ENCODE measurements at places on chromosomes 4 and X.
A peak's percentile ranks its signal among the peaks of the same experiment; 100 is the strongest.

GRCh38 chr4:94419956-94420355 is 31.8 kb upstream of the PDLIM5 start:
- DNase-seq, result no peak

GRCh38 chrX:13123857-13124345 is 79.5 kb upstream of the FAM9C start:
- no peak for DNase-seq

DNA sequence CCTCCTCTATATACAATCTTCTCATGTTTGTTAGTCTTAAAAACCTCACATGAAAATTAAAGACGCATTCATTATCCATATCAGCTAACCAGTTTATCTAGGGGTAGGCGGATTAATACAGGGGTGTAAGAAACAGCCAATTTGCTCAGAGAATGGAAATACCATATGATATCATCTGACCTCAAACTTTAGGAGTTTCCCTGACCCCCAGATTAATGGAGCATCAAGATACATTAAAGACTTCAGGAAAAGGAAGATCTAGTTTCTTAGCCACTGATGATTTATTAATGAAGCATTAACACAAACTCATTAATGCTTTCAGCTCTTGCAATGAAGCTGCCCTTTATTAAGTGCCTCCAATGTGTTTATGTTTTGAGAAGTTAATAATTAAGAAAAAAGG is 67.5 kb downstream of the CAMK2D start:
- no peak for DNase-seq

- no peak for DNase-seq
Measured at GRCh38 chrX:47068214-47068613, 10.0 kb upstream of the RGN start.

DNA sequence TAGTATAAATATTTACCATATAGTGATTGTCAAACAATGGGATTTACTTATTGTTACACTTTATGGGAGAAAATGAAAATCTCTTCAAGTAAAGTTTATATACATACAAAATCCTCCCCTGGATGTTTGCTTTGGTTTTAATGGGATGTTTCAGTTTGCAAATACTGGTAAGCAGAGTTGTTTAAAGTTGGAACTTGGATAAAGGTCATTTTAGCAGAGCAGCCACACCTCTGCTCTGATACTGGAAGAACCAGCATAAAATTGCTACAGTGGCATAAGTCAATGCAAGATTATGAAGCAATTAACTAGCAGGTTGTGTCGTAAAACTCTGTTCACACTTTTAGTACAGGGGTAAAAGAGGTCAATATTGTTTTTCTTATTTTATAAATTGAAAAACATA is 101.2 kb downstream of the TRAPPC11 start:
- DNase-seq, result no peak

DNA sequence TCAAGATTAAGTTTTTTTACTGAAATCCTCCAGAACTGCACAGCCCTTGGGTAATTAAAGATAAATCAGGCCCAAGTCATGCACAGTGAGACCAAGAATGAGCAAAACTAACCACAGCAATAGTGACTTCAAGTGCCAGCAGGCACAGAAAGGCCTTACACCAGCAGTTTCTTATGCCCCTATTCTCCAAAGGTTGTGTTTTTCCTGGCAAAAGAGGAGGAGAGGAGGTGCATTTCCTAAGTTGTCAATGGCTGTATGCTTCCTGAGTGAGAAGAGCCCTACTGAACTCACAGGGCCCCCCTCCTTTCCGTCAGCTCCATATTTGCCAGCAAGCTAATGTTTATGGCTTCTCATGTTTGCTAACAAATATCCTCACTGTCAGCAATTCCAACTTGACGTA is 418.7 kb upstream of the INTU start:
- no peak for DNase-seq

GRCh38 chr4:168859888-168860694 is 150.0 kb downstream of the CBR4 start:
- DNase-seq, result no peak

- DNase-seq, result no peak
Measured at GRCh38 chrX:13428053-13428786, 108.4 kb upstream of the ATXN3L start.

GRCh38 chrX:2690856-2691542 is at the start of gene CD99:
Gene CD99, plus strand, starts transcription at chrX:2691295. Its CDS starts 66 bp downstream, at chrX:2691361.
- DNase-seq, result peak; percentile 41

DNA sequence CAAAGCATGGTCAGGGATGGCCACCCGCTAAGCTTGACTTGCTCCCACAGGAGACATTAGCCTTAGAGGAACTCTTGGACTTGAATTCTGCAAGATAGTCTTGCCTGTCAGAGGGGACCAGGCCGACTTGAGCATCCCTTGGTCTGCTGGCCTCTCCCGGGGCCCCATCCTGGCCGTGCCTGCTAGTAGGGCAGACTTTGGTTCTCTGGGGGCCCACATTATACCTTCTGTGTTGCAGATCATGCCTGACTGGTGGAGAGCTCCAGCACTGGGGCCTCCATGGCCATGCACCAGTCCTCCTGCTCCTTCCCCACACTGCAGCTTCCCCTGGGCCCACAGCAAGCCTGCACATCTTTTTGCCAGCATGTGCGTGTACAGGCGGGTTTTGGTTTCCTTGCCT is 46.5 kb downstream of the DACH2 start:
- DNase-seq, result peak; percentile 33

- peak; percentile 79 for DNase-seq
Measured at GRCh38 chr4:98657531-98658286, 702 bp downstream of the TSPAN5 start.
